ENCODE measurements at places on chromosomes 2 and 18.

GRCh38 chr2:54106631-54107454, 8.6 kb upstream of the ACYP2 start:
- DNase-seq: no peak

GRCh38 chr2:36445185-36445866, 89.7 kb downstream of the CRIM1 start:
- DNase-seq: no peak

DNA sequence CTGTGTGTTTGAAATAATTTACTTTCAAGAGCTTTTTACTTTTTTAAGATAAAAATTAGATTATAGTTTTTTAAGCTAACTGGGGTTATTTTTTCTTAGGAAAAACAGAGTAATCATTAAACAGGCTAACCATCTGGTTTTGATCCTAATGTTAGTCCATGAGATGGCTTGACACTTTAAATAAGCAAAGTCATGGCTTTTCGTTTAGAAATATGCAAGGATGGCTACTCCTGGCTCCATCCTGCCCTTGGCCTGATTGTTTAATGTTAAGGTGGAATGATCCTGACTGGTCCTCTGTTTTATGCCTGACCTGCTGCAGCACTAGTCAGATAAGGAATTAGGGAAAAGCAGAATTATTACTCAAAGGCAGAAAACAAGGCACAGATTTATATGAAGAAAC, 39.7 kb upstream of the PNPT1 start:
- no peak for DNase-seq

DNA sequence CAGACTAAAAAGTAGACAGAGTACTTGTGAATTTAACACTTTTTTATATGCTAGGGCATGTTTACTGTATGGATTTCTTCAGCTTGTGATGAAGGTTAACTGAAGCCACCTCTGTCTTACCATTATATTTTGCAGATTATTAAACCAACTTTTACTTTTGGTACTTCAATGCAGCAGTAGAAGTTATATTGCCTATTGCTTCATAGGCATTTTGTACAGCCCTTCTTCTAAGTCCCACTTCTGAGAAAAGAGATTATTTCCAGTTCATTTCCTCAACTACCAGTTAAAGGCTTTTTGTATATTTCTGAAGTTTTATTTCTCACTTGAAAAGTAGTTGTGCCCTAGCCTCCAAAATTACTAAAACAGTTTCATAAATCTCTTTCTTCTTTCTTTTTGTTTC, 256.4 kb upstream of the FBXO11 start:
- DNase-seq: no peak

- DNase-seq: no peak
Measured at GRCh38 chr2:71930049-71930681, 217.5 kb downstream of the CYP26B1 start.
